ENCODE measurements at places on chromosomes 16 and 17.

- no peak for DNase-seq
Measured at GRCh38 chr17:38454532-38454931, 26.3 kb downstream of the ARHGAP23 start.

GRCh38 chr17:11487469-11487868, 110.8 kb upstream of the DNAH9 start:
- DNase-seq = no peak

DNA sequence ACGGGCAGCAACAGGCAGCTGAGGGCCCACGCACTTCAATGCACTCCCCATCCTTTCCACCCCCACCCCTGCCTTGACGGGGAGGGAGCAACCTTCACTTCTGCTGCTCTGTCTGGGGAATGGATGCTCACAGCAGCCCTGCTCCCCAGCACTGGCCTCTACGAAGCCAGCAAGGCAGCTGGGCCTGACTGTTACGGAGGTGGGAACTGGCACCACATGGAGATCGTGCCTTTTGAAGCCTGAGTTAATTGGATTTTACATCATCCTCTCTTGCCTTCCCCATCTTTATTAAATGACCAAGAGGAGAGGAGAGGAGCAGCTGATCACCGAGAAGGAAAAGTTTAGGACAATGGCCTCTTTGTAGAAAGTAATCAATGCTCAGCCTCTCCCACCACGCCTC, 187.0 kb upstream of the RPL38 start:
- no peak for DNase-seq

DNA sequence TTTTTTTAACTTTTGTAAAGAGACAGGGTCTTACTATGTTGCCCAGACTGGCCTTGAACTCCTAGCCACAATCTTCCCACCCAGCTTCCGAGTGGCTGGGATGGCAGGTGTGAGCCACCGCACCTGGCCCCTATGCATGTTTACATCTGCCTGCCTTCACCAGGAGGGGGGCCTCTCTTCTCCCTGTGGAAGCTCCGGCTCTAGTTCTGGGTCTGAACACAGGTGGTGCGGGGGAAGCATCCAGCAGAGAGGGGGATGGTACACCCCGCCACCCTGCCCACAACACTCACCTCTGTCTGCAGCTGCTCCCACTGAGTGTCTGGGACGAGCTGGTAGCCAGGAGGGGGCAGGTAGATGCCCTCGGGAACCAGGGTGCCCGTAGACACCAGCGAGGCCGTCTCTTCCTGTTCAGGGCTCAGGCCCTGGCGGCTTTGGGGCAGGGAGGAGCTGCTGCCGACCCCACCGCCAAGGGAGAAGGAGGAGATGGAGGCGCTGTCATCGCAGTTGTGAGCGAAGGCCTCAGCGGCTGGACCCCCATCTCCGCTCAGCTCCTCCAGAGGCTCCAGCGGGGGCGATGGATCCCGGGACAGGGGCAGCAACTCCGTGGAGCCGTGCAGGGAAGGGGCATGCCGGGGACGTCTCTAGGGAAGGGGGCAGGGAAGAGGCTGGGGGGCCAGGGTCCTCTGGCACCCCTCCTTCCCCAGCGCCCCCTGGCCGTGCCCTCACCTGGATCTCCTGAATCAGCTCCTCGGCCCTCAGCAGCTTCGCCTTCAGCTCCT, 10.9 kb downstream of the RABEP2 start:
- no peak for DNase-seq

- no peak for DNase-seq
Measured at GRCh38 chr16:26710450-26710849, 356.3 kb upstream of the C16orf82 start.

GRCh38 chr17:21313320-21313719, 28.8 kb downstream of the MAP2K3 start:
- no peak for DNase-seq

All from stimulated activated CD4-positive, alpha-beta T cell treated with anti-CD3 and anti-CD28 coated beads, Interleukin-1b, Interleukin-23, amount 100 ng/mL, for 24 hours (primary cell).